Sigmoid colon (tissue), 7 donors: ENCODE measurements at places on chromosomes 4 and X. TPM values are rescaled to one million over a fixed set of nuclear protein-coding genes. Genes with fewer than 3 reads are reported as not detected.

- no peak for DNase-seq
Measured at GRCh38 chr4:100548200-100548560, 30.4 kb upstream of the EMCN start.

GRCh38 chrX:133250184-133251100, 32.3 kb upstream of the TFDP3 start:
- DNase-seq = peak; percentile 68

DNA sequence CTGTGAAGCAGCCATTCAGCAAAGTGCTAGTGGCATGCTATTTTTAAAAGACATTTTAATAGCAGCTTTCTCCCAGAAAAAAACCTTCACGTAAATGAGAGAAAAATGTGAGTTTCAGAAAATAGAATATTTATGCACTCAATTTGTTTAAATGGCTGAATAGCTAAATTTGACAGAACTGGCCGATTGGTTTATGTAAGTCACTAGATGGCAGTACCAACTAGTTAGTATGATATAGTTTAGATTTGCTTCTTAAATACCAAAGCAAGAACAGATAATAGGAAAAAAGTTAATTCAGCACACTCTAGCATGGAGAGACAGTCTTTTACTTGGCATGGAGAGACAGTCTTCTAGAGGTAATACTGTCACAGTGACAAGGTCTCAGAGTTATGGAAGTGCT, 250.1 kb downstream of the SNCA start:
- no peak for DNase-seq

GRCh38 chrX:38505583-38505982, 55.8 kb upstream of the TSPAN7 start:
- no peak for DNase-seq

GRCh38 chrX:154396973-154397887, 947 bp upstream of the RPL10 start:
- peak; percentile 90 for DNase-seq

- DNase-seq = no peak
Measured at GRCh38 chr4:189656641-189657040, 284.0 kb upstream of the FRG1 start.

ZAR1 gene
- not detected for total RNA-seq

TSC22D3 gene
- 428 TPM for total RNA-seq

YY2 gene
- total RNA-seq = 2.3 TPM

PAGE2B gene
- total RNA-seq = not detected

- DNase-seq = no peak
Measured at GRCh38 chr4:87058356-87059073, 123.7 kb downstream of the AFF1 start.

DNA sequence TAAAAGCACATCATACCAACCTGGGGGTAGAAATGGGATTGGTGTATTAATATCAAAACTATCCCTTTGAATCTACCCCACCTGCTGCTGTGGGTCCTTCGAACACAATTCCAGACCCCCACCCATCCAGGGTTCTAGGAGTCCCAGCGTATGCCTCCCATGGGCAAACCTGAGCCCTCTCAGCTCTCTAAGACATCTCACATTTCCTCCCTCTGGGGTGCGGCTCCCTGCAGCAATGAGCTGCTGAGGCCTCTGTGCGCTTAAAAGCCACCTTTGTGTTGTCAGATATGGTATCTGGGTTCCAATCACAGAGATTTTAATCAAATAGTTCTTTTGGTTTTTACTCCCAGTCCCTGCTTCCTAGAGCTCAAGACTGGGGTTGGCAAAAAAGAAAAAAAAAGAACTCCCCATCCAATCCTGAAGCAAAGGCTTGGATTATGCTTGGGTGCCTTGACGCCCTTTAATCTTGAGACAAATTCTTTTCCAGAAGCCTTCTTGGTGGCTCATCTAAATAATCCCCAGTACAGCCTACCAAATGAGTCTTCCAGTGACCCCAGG, 37.5 kb upstream of the NOCT start:
- no peak for DNase-seq

DNA sequence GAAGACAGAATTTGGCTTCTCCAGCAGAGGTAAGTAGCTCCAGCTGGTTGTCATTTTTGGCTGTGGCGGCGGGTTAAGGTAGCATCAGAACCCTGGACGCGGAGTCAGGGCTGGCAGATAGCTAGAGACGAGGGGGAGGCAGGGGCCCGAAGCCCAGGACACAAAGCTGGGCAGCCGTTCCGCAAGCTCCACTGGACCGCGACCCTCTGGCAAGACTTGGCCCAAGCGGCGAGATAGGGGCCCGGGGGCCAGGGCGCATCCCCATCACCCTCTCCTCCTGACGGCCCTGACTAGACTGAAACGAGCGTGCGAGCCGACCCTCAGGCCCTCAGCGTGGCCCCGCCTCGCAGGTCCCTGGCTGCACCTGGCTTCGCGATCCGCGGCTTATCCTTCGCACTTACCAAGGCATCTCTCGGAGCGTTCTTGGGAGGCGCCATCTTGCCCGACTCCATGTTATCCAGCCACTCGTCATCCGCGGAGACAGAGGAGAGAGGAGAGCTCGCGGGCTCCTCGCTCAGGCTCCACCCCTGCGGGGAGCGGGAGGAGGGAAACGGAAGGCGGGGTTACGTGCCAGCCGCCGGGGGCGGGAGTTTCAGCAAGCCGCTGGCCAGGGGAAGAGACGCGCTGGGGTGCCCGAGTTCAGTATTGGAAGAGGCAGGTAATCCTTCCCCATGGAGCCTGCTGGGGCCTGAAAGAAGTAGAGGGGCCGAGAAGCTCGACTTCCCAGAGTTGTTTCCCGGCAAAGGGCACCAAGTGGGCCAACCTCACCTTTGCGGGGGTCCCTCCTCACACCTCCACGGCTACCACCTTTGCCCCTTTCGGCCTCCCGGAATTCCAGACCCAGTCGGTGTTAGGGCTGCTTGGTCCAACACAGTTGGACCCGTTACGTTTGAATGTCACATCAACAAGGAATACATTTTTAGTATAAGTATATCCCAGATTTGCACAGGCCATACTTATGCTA, at the start of gene TAF9B:
TSS of gene TAF9B (minus strand) at position 491 of the 964 bp plus-strand sequence. CDS start at position 452, 39 bp downstream.
- peak; percentile 92 for DNase-seq

GRCh38 chr4:88457307-88458103, 586 bp downstream of the HERC5 start:
- peak; percentile 77 for DNase-seq

TMEM192 gene
- total RNA-seq = 12.5 TPM

- DNase-seq = no peak
Measured at GRCh38 chrX:64427281-64427680, 32.0 kb upstream of the MTMR8 start.

HOPX gene
- total RNA-seq = 42.8 TPM

DNA sequence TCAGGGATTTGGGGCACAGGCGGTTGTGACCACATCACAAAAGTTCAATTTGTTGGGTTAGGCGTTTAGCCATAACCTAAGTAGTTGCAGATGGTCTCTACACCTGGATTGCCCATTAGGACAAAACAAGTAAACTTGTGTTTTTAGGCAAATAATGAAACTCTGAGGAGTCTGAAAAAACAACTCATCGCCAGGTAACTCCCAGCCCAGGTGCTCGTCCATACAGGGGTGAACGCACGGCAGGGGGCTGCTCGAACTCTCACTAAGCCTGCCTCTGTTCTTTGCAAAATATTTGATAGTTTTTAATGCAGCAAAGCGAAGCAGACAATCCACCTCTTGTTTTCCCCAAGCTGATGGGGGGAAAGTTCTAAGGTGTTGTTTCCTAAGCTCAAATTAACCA, 559 bp upstream of the RHOH start:
- DNase-seq = no peak

DNA sequence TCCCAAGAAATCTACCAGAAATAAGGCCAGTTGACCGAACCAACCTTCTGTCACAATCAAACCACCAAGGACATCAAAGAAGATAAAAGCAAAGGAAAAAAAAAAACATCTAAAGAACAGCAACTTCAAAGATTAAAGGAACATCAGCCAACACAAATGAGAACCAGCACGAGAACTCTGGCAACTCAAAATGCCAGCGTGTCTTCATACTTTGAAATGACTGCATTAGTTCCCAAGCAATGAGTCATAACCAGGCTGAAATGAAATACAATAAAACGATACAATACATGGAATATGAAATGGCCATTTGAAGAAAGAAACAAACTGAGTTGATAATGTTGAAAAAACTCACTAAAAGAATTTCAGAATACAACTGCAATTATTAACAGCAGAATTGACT, 611.6 kb upstream of the GRIA3 start:
- DNase-seq = no peak

GRCh38 chrX:111101580-111101979, 5.6 kb downstream of the PAK3 start:
- DNase-seq = no peak

GRCh38 chrX:69119122-69119521, 46.1 kb downstream of the PJA1 start:
- DNase-seq = no peak

DNA sequence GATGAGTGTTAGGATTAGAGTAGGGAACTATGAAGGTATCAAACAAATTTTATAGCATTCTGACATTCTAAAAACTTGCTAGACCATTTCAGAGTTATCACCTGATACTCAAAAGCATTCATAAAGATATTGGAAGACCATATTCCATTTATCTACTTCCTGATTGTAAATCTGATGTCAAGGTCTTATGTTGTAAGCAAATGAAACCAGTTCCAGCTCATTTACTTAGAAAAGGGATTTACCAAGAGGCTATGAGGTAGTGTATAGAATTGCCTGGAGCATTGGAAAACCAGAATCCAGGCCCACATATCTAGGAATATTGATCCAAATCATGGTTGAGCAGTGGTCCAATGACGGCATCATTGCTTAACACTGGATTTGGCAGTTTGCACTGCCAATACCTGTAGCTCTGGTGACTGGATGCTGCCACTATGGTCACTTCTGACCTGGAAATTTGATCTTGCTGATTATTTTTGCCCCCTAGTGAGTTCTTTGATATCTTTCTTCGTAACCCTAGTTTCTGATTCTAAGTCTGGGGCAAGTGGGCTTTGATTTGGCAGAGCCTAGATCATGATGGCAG, 25.4 kb downstream of the ARFIP1 start:
- no peak for DNase-seq

DNA sequence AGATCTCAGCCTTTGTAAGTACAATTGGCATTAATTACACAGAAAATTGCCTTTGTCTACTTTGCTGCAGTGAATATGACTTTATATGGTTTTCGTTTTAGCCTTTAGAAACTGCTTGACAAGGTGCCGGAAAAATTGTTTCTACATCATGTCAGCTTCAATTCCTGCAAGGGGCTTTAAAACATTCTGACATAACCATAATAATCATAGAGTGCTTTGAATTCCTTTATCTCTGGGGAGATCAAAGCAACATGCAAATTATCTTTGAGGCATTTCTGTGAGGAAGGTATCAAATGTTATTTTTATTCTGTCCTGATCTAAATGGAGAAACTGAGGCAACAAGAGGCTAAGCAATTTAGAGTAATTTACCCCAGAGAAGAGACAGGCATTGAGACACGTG, 57.8 kb downstream of the MMRN1 start:
- no peak for DNase-seq

PPARGC1A gene
- total RNA-seq = 2.0 TPM

GRCh38 chr4:35066406-35066805, 1177.9 kb downstream of the ARAP2 start:
- no peak for DNase-seq

TRIM61 gene
- total RNA-seq = 0.41 TPM

GRCh38 chr4:90162566-90162965, 35.4 kb downstream of the CCSER1 start:
- DNase-seq = no peak

GAGE12F gene
- total RNA-seq = not detected

- DNase-seq = no peak
Measured at GRCh38 chr4:5365071-5366008, 314.1 kb downstream of the STK32B start.

DIAPH2 gene
- 31.3 TPM for total RNA-seq

DNA sequence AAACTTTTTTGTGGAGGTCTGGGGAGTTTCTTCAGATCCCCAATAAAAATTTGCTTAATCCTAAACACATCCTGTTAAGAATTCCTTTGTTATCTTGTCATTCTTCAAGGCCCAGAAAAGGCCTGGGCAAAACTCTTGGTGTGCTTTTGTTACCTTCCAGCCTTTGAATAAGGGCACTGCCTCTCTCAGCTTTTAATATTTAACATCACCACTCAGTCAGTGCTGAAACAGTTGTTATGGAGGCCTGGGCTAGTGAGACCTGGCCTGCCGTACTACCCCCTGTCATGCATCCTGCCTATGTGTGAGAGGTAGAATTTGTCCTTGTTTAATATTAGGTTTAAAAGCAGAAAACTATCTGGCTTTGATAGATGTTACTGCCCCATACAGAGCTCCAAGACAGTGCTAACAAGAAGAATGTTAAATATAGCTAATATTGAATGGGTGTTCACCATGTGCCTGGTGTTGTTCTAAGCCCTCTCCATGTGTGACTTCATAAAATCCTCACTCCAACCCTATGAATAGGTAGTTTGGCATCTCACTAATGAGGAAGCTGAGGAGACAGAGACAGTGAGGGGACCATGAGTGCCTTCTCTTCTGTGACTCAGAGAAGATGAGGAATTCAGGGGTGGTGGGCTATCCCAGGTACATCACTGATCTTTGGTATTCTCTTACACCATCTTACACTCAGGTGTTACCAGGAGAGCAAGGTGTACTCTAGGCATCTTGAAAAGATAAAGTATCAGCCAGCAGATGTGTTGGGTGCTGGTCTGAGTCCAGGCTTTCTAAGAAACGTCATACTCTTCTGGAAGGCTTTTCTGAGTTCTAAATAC, 6.2 kb downstream of the PPP1R2C start:
- no peak for DNase-seq

VCX3B gene
- total RNA-seq = not detected

GRCh38 chrX:53284684-53285447, 3.5 kb upstream of the IQSEC2 start:
- peak; percentile 83 for DNase-seq

SHOX gene
- total RNA-seq = not detected

GRSF1 gene
- total RNA-seq = 46.5 TPM

GRCh38 chrX:109266034-109266433, 215.9 kb downstream of the GUCY2F start:
- DNase-seq = no peak

- no peak for DNase-seq
Measured at GRCh38 chr4:144575181-144575580, 70.8 kb upstream of the HHIP start.

GJB1 gene
- not detected for total RNA-seq
